Activated T-cell treated with anti-CD3 and anti-CD28 coated beads for 24 hours (primary cell): ENCODE measurements at places on chromosomes 6 and 20.

- DNase-seq = no peak
Observed at GRCh38 chr6:144246988-144247387, 38.1 kb upstream of the UTRN start.

DNA sequence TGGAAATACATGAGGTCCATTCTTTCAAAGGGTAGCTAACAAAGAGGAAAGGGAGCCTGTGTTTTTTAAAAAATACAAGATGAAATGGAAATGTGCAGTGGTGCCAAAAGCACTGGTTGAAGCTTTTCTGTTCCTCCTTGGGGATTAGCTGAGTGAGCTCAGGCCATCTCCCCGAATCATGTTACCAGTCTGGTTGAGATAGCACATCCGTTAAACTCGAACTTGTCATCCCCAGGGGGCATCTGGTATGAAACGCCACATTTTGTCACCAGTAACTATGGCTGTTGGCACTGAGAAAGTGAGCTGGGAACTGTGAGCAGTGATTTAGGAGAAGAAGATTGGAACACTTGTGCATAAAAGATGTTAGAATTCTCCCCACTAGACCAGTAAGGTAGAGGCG lies 196.2 kb downstream of the SAMD5 start:
- no peak for DNase-seq

DNA sequence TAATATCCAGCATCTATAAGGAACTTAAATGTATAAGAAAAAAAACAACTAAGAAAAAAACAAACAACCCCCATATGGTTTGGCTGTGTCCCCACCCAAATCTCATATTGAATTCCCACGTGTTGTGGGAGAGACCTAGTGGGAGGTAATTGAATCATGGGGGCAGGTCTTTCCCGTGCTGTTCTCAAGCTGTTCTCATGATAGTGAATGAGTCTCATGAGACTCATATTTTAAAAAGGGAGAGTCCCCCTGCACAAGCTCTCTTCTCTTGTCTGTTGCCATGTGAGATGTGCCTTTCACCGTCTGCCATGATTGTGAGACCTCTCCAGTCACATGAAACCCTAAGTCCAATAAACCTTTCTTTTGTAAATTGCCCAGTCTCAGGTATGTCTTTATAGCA lies 105.7 kb upstream of the GJE1 start:
- no peak for DNase-seq

DNA sequence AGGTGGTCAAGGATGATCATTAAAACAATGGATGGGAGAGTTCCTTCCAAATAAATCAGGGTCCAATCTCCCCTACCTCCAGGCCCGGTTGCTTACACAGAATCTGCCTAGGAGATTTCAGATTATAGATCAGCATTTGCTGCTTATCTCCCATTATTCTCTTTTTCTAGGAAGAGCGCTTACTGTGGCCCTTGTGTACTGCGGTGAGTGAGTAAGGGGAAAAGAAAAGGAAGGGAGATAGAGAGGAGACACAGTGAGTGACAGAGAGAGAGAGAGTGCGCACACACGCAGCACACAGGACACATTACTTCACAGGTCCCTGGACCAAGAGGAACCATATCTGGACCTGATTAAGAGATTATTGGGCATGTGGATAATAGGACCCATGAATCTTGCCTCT lies 6.2 kb downstream of the LATS1 start:
- no peak for DNase-seq

DNA sequence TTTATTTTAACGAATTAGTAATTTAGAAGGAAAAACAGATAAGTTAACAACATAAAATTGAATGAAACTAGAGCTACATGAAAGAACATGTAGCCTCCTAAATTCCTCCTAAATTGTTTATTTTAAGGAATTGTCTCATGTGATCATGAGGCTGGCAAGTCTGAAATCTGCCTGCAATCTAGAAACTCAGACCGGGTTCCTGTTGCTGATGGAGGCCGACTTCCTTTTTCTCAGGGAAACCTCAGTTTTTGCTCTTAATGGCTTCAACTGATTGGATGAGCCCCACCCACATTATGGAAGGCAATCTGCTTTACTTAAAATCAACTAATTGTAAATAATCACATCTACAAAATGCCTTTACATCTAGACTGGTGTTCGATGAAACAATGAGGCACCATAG lies 267.6 kb upstream of the PRND start:
- DNase-seq = no peak

DNA sequence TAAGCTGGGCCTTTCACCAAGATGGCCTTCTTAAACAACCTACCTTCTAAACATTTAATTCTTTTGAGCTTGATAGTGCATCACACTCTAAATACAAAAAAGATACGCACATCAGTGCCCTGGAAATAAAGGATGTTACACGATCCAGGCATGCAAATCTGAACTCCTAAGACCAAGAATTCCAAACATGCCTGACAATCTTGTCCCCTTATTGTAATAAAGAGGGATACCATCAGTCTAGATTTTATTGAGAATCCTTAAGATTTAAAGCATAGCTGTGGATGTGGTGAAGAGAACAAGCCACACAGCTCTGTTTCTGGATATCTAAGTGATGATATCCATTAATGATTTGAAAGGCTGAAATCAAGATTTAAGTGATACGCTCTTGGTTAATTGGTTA lies 13.0 kb downstream of the ZNF451 start:
- DNase-seq = no peak

DNA sequence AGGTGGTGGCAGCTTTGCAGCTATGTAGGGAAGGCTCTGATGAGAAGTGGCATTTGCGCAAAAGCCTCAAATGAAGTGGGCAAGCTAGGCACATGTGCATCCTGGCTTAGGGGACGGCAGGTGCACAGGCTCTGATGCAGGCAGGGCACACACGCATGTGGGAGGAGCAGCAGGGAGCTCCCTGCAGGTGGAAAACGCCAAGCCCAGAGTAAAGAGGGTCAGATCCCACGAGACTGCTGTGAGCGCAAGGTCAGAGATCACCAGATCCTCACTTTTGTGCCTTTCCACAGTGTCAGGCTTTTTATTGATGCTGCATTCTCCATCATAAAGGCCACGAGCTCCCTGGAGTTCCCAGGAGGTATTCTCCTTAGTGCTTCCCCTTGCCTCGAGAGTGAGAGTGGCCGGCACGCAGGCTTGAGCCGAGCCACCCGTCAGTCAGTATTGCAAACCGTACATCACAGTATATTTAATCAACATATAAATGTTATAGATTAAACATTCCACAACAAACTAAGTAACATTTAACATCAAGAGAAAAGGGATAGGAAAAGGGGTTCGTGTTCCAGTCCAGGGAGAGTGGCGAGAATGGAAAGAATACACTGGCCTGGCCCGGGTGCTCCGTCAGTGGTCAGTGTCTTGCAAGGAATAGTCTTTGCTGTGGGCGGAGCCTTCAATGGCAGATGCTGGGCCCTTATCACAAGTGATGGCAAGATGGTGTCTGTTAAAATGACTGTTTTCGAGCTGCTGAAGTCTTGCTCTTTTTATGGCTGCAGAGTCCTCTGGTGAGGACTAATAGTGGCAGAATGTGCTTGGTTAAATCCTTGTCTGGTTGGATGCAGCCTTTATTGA lies 109.4 kb downstream of the SYNDIG1 start:
- DNase-seq = no peak

GRCh38 chr20:25699914-25700313 lies 3.3 kb upstream of the ZNF337 start:
- no peak for DNase-seq

GRCh38 chr6:157049133-157049532 lies 272.0 kb downstream of the ARID1B start:
- no peak for DNase-seq

DNA sequence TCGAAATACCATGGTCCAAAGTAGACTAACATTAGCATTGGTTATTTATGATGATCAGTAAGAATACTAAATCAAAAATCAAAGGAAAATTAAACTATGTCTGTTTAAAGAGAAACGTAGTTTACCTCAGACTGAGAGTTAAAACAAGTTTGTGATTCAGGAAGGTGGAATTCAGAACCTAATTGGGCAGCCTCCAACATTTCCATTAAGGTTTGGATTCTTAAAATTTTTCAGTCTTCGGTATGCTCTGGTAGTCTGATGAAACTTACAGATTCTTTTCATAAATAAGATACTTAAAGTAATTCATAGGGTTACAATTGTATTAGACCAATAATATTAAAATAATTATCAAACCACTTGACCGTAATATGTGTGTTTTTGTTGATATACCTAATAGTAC lies 18.6 kb downstream of the HFE start:
- DNase-seq = no peak

GRCh38 chr6:134446896-134447295 lies 129.0 kb upstream of the SGK1 start:
- no peak for DNase-seq

GRCh38 chr6:163302747-163303146 lies 111.8 kb upstream of the QKI start:
- no peak for DNase-seq

DNA sequence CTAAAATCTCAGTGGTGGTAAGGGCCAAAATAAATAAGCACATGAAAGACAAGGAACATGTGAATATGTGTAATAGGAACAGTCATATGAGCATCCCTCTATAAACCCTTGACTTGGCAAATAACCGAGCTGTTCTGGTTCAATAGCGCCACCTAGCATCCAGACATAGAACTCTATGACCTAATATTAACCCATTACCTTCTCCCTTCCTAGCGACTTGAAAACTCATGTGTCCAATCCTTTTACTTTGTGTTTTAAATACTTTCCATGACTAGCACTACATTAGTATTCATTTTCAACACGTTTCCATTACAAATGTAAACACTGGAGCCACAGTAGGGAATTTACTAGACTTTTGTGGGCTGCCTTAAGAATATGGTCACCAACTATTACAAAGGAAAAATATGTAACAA lies 279.7 kb downstream of the UST start:
- no peak for DNase-seq

DNA sequence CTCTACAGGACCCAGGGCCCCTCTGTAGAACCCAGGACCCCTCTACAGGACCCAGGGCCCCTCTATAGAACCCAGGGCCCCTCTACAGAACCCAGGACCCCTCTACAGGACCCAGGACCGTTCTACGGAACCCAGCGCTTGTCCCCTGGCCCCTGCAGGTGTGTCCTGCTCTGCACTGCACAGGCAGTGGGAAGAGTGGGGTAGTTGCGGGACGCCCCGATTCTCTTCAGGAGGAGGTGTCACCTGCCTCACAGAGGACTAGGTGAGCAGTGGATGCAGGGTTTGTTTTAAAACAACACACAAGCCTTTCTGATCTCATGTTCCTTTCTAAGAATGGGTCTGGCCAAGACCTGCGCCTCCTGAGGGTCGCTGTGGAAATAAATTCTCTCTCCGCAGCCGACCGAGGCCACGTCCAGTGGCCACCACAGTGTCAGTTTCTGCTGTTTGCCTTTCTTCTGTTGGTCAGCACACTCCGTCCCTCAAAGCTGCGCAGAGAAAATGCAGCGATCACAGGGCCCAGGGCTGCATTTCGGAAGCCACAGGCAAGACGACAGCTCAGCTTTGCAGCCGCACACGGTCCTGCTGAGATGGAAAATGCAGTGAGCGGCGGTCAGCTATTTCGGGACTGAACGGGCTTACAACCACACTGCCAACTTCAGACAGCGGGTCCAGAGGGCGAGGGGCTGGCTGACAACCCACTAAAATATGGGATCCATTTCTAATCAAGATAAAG lies 135.2 kb downstream of the DLL1 start:
- no peak for DNase-seq

GRCh38 chr6:13787137-13787536 lies 27.2 kb downstream of the MCUR1 start:
- DNase-seq = no peak

DNA sequence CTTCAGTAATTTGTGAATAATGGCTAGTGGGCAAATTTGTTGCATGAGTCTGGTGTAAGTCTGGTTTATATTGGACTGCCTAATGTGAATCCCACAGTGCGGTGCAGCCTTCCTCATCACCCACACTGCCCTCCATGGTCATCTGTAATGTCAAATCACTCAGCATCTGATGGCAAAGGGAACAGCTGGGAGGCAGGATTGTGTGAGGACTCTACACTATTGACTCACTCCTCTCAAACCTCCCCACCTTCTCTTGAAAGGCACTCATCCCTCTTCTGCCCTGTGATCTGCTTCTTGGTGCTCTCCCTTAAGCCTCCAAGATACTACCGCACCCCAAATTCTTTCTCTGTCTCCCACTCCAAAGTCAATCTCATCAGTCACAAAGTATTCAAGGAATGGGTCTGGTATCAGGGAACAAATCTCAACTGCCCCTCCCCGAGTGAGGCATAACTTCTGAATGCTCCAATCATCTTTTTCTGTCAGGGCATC lies 146.0 kb upstream of the BEND6 start:
- DNase-seq = no peak

DNA sequence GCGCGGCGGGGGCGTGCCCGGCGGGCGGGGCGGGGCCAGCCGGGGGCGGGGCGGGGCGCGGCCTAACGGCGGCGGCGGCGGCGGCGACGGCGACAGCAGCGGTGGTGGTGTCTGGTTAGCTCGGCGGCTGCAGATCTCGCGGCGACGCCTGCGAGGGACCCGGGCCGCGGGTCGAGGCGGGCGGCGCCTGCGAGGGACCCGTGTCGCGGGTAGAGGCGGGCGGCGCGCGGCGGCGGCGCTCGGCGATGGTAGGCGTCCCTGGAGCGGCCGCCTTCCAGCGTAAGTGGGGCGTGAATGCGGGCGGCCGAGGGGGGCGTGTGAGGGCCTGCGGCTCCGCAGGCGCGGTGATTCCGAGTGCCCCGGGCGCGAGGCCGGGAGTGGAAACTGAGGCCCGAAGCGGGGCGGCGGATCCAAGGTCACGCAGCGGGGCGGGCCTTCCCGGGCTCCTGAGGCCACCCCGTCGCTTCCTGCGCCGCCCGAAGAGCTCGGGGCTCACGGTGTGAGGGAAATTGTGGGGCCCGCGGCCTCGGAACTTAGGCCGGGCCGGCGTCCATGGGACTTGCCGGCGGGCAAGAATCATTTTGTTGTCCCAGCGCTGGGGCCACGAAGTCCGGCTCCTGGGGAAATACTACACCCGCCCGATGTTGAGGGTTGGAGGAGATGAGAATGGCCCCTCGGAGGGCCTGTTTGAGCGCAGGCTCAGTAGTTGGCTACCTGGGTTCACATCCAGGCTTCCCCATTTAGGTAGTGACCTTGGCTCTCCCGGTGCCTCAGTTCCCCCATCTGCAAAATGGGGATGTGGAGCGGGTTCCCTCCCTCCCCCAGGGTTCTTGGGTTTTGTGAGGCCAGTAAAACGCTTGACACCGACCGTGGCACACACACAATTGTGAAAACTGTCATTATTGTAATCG lies at the start of gene CBFA2T2:
CBFA2T2 (plus strand) TSS at position 74 of the 911 bp plus-strand sequence; CDS start at position 246, 172 bp downstream.
- DNase-seq = no peak

DNA sequence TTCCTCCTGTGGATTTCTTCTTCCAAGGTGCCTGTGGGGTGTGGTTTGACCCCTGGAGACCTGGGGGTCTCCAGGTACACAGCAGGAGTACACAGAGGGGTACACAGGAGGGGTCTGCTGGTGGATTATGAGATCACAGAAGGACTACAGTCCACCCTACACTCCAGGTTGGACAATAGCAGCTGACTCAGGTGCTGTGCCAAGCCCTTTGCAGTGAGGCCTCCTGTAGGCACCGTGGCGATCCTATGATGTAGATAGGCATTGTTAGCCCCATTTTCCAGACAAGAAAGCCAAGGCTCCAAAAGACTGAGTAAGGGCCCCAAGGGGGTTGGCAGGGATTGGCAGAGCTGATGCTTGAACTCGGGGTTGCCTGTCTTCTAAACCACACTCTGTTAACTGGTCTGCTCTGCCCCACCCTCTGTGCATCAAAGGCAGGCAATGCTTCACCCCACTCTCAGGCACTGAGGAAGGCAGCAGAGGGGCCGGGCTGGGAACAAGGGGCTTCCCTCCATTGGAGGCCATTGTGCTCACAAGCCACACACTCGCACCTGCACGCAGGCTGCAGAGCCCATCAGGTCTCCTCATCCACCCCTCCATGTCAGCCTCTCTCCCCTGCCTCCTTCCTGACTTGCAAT lies 77.5 kb upstream of the SIRPA start:
- no peak for DNase-seq
